Stimulated activated CD4-positive, alpha-beta T cell treated with anti-CD3 and anti-CD28 coated beads, Interleukin-1b, Interleukin-23, amount 100 ng/mL, for 24 hours (primary cell): ENCODE measurements at places on chromosomes 1 and 21.

DNA sequence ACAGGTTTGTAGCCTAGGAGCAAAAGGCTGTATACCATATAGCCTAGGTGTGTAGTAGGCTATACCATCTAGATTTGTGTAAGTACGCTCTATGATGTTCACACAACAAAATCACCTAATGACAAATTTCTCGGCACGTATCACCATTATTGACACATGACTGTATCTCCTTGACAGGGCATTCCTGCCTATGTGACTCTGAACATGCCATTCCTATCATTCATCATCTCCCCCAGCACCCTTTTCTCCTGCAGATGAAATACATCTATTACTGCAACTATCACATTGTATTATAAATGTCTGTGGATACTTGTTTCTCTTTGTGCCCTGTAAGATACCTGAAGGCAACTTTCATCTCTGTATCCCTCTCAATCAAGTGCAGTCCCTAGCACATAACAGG, 29.9 kb downstream of the TP53BP2 start:
- DNase-seq, result no peak

- DNase-seq, result no peak
Measured at GRCh38 chr1:195763146-195763906, 844.9 kb downstream of the KCNT2 start.

- DNase-seq, result no peak
Measured at GRCh38 chr1:224922404-224923164, 6.9 kb upstream of the DNAH14 start.

DNA sequence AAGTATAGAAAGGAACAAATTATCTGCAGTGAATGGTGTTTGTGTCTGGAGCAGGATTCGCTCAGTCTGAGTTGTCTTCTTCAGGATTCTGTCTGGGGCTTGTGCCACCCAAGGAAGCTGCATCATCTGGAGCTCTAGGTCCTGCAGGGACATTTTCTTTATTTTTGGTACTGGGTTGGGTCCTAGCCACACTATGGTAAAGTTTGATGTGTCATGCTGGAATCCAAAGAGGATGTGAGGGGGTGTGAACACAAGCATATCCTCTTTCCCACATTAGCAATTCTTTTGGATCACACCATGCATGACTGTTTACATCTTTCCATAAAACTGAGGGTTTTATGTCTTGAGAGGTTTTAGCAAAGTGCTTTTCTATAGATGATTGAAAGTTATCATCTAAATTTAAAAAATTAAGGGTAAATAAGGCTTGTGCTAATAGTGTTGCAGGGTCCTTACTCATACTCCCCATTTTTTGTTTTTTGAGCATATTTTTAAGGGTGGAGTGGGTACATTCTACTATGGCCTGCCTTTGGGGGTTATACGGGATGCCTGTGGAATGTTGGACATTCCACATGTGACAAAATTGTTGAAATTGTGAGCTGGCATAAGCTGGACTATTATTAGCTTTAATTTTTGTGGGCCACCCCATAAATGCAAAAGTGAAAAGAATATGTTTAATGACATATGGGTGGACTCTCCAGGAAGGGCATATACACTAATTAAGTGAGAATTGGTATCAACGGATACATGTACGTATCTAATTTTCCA, 152.0 kb upstream of the HMCN1 start:
- DNase-seq, result no peak

- no peak for DNase-seq
Measured at GRCh38 chr1:6612641-6613360, 730 bp upstream of the PHF13 start.

- no peak for DNase-seq
Measured at GRCh38 chr21:15826147-15826780, 96.5 kb downstream of the USP25 start.

- no peak for DNase-seq
Measured at GRCh38 chr1:230342019-230342418, 84.1 kb downstream of the PGBD5 start.

DNA sequence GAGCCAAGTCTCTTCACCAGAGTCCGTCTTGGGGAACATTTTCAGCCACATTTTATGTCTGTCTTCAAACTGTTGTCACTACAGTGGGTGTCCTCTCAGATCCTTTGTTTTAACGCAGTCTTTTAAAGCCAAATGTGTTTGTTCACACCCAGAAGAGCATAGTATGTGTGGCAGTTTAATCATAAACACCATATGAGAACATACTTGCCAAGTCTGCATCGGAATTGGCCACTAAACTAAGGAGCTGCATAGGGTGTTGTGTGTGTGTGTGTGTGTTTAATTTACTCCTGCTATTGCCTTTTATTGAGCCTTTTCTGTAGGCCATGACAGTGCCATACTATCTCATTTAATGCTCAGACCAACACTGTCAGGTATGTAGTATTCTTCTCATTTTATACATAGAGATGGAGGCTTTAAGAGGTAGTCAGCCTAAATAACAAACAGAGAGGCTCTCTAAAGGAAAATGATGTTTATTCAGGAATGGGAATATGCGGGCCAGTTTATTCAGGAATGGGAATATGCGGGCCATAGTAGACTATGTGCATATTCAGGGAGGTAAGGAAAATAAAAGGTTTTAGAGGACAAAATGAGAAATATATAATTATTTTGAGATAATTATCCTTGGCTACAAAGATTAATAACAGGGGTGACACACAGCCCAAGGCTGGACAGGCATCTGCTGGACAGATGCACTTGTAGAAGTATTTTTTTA, 67.9 kb upstream of the L1TD1 start:
- no peak for DNase-seq

DNA sequence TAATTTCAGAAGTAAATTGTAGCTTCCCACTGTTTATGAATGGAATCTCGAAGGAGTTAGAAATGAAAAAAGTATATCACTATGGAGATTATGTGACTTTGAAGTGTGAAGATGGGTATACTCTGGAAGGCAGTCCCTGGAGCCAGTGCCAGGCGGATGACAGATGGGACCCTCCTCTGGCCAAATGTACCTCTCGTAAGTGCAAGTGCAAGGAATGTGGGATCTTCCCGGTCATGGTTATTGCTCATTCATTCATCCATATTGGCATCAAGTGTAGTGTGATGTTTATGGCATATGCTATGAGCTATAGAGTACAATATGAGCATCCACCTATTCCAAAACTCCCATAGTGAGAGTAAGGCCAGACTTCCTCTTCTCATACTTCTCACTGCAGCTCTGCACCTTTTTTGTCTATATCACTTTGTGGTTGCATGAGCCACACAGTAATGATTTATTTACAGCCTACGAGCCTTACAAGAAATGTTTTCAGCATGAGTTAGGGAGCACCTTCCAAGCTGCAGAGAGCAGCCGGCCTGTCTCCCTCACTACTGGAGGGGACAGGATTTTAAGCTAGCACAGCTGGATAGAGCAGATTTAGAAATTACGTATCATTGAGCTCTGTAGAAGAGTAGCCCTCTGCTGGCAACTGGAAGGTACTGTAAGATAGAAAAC, 24.9 kb upstream of the CR1L start:
- no peak for DNase-seq

GRCh38 chr1:20198918-20199317, 12.6 kb upstream of the PLA2G2C start:
- no peak for DNase-seq

DNA sequence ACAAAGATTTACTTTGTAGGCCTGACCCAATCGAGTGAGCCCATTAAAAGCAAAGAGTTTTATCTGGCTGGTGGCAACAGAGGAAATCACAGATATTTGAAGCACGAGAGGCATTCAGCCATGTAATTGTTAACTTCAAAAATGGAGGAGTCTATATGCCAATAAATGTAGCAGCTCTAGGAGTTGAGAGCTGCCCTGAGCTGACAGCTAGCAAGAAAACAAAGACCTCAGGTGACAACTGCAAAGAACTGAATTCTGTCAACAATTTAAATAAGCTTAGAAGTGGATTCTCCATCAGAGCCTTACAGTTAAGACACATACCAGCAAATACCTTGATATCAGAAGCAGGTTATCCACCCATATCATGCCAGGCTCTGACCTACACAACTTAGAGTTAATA, 463.1 kb upstream of the NEGR1 start:
- DNase-seq, result no peak

DNA sequence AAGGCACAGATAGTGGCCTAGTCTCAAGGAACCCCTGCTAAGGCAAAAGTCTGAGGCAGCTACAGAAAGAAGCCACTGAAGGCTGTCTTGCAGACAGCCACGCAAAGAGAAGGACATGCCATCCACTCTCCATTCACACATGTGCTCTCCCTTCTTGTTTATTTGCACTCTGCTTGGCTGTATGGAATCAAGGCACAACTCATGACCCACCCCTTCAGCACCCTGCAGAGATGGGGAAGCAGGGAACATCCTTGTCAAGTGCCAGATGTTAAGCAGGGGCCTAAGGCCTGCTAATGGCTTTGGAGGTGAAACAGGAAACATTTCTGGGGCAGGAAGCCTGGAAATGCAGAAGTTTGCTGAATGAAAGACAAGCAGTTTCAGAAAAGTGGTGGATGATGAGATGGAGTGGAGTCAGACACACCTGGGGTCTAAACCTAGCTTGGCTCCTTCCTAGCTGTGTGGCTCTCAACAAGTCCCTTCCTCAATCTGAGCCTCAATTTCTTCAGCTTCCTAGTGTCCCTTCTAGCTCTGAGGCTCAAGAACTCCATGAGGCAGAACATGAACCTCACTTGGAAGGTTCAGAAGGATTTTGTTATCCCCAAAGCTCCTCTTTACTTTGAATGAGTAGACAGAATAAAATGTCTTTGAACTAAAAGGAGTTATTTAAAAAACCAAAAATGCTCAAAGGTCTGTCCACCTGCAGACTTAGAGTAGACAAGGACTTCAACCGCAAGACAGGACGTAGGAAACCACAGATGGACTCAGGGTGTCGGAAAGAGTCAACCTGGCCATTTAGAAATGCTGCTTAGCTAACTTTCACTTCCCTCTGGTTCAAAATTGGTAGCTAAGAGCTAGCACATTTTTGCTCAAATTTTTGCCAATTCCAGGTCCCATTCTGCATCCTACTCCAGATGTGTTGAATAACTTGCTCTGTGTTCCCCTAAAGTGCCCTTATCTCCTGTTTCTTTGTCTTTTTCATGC, 283.1 kb downstream of the PLPP3 start:
- DNase-seq, result no peak

DNA sequence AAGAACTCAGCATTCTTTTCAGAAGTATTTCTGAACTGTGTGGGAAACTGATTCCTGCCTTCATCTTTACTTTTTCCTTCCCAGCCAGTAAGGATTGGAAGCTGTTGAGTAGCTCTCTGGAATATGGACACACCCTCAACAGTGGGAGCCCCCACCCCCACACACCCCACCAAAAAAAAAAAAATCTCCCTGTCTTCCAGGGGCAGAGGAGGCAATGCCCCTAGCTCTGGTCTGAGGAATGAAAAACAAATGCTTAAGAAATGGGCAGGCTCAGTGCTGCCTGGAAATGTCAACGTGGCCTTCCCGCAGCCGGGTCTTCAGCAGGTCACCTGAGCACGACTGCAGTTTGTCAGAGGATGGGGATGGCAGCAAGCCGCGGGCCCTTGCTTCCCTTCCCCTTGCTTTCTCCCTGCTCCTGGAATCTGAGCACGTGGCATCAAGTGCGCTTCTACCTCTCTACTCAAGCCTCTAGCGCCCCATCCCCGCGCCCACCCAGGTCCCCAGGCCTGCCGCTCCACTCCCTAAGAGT, 479 bp downstream of the RGS16 start:
- no peak for DNase-seq

DNA sequence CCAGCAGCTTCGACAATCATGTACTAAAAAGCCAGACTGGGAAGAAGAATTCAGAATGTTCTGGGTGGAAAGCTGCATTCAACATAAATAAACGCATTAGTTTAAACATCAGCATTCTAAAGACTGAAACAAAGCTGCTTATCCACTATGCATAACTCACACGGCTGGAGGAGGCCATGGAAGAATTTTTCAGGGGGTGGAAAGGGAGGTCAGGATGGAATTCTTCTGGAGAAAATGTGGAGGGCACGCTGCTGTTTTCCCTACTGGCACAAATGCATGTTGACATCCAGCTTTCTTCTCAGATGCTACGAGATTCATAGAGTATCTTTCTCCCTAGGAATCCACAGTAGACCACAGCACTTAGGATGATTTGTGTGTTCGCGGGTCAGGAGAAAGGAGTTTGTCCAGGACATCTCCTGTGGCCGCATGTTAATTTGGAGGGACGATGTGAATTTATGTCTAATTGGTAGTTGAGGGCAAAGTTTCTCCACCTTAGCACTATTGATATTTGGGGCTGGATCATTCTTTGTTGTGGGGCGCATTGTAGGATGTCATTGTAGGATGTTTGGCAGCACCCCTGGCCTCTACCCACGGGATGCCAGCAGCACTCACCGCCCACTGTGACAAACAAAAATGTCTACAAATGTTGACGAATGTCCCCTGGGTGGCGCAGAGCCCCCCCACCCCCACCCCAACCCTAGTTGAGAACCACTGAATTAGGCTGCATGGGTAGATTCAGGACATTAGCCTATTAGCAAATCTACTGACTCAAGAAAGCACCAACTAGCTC, 86.5 kb upstream of the KAZN start:
- no peak for DNase-seq

DNA sequence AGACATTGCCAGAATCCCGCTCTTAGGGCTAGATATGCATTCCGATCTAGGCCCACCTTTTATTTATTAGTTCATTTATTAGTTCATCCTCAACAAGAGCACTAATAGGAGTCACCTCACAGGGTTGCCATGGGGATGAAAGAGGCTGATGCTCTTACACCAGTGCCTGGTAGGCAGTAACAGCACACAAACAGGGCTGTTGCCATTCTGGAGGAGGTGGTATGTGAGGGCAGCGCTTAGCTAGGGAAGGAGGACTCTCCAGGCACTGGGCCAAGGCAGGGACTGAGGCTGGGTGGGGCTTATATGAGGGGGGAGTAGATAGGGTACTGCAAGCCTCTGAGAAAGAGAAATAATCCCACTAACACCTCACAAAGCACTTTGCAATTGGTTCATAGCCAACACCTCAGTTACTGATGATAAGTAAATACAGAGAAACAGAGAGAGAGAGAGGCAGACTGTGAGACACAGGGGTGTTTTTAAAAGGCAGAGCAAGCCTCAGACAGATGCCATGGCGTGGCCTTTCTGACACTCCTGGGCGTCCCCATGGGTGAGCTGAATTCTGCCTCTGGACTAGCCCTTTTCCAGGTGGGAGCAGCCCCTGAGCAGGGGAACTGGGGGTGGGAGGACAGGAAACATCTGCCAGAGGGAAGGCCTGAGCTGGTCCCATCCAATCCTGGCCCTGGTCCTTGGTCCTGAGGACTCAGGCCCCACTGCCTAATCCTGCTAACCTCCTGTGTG, 5.9 kb downstream of the FCGR2A start:
- no peak for DNase-seq

DNA sequence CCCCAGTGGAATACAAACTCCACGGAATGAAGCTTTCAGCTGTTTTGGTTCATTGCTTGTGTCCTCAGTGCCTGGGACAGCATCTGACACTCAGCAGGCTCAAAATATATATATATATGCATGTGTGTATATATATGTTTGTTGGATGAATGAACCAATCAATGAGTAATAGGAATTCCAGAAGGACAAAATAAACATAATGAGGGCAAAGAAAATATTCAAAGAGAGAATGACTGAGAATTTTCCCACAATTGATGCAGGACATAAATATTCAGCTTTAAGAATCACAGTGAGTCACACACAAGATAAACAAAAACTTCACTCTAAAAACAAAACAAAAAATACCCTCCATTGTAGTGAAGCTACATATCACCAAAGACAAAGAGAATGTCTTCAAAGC, 64.0 kb downstream of the CHD5 start:
- no peak for DNase-seq

GRCh38 chr1:219387211-219387610, 213.5 kb downstream of the LYPLAL1 start:
- no peak for DNase-seq
